Fibroblast of lung (primary cell): ENCODE measurements at places on chromosomes 7 and 10. TPM values are rescaled to one million over a fixed set of nuclear protein-coding genes. Genes with fewer than 3 reads are reported as not detected.

Gene NPSR1
- total RNA-seq = not detected in 2 replicates

Gene CPN1
- not detected in 2 replicates for total RNA-seq

Gene OR6V1
- not detected in 2 replicates for total RNA-seq

Gene IFIT1B
- under 0.01 TPM in 1 of 2 replicates, not detected in the other for total RNA-seq

Gene ASAH2B
- total RNA-seq = 2.3 and 3.0 TPM in 2 replicates

Gene FFAR4
- not detected in 2 replicates for total RNA-seq

Gene PLEKHS1
- total RNA-seq = not detected in 2 replicates

Gene CDHR3
- 4.9 and 9.4 TPM in 2 replicates for total RNA-seq

Gene KCNIP2
- total RNA-seq = 0.77 and 1.8 TPM in 2 replicates

Gene ZMIZ1
- 20.0 and 30.6 TPM in 2 replicates for total RNA-seq

Gene LIPN
- total RNA-seq = not detected in 2 replicates

- no peak for DNase-seq
These were observed 64.9 kb downstream of the PLXNA4 start for GRCh38 chr7:132511387-132511786.

DNA sequence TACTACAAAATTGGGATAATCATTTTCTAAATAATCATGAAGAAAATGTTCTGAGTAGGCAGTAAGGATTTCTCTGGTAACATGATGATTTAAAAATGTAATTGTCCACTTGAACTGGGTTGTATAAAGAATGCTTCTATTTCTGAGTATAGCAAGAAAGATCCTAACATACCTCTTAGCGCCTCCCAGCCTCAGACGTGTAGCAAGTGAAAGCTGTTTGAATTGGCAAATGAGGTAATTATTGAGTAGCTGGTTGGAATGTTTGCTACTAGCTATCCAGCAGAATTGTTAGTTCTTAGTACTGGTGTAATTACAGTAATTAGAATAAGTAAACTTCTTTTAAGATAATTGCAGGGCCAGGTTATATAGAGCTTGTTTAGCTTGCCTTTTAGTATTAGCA, 47.9 kb downstream of the SEPTIN7 start:
- peak; percentile 54 for DNase-seq

- peak; percentile 93 for DNase-seq
These were observed 138.1 kb upstream of the TCF7L2 start for GRCh38 chr10:112811741-112812551.

GRCh38 chr10:100020886-100021253, 11.1 kb upstream of the DNMBP start:
- DNase-seq = no peak

DNA sequence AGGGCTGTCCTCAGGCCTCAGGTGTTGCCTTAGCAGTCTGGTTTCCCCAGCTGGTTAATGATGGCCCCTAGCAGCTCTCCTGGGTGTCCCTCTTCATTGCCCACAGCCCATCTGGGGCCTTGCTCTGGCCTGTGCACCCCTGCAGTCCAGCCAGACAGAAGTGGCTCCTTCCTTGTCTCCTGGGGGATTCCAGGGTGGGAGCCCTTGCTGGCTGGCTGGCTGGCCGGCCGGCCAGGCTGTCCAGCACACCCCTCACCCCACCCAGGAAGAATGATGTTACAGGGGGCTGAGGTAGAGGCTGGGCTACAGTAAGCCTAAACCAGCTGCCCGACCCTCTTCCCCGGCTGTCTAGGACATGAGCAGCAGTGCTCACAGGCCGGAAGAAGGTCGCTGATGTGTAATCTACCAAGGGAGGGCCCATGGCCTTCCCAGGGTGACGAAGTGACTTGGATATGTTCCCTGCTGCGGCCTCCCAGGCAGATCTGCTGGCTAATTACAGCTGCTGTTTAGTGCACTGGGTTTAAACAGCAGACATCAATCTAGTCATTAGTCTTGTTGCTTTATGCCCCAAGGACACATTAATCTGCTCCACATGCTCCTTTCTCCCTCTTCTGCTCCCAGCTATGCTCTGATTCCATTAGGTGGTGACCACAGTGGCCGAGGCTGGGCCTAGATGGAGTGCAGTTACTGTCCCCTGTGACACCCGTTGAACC, 53.8 kb upstream of the LRRC4 start:
- peak; percentile 72 for DNase-seq

GRCh38 chr7:145175366-145175765, 339.5 kb upstream of the TPK1 start:
- DNase-seq = peak; percentile 11

DNA sequence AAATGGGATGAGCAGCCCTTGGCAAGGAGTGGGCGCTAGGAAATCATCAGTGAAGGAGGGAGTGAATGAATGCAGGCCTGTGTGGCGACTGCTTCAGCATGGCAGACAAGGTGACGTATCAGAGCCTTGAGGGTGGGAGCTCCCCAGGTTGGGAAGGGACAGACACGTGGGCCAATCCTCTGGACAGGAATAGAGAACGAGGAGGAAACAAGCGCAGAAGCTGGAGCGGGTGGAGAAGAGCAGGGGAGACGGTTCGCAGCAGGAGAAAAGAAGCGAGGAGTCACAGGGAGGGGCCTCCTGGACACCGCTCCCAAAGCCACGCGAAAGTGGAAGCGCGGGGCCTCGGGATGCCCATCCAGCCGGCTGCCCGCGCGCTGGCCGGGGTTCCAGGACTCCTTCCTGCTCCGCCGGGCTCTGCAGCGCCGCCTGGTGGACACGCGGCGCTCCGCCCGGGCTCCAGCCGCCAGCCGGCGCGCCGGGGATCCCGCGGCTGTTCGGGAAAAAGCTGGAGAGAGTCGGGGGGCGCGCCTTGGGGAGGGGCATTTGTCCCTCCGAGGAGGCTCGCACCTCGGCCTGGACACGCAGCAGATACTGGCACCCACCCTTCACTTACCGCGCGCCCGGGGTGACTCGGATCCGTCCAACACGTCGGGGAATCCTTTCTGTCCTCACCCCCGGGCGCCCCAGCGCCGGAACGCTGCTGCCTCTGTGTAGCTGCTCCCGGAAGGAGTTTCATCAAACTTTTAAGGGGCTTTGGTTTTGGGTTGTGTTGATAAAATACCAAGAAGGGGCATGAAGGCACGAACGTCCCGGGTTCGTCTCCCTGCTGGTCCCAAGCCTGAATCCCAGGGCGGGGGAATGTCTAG, 6.3 kb downstream of the ZNF503 start:
- DNase-seq = peak; percentile 42

DNA sequence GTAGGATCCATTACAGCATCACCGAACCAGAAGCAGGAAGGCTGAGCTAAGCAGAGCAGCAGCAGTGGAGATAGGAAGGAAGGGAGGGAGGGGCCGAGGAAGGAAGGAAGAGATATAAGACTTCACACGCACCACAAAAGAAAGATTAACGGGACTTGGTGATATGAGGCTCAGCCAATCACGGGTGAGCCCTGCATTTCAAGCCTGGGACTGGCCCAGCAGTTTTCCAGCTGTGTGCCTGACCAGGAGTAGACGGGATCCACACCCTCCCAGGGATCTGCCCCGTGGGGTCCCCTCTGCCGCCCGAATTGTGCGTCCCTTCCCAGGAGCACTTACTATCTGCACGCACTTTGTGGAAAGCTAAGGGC, 16.2 kb downstream of the ATG9B start:
- no peak for DNase-seq

GRCh38 chr7:130112093-130112492, 41.8 kb downstream of the KLHDC10 start:
- DNase-seq = no peak

DNA sequence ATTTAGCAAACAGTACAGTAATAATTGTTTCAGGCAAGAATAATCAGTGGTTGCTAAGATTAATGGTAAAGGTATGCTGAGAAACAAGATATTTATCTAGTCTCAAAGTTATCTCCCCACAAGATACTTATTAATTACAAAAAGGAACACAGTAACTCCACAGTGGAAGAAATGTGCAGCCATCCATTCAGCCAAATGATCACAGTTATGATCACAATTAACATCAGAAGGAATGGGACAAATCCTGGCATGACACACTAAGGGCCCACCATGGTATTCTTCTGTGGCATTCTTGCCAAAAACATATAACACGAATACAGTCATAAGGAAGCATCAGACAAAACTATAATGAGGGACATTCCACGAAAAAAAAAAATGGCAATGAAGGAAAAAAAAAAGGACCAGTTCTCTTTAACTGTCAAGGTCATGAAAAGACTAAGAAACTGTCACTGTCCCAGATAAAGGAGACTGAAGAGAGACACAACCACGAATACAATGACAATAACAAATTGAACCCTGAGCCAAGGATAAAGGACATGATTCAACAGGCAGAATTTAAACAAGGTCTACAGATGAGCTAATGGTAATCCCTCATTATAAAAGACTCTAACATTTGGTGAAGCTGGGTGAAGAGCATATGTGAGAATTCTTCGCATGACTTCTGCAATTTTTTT, 20.9 kb downstream of the NUDCD3 start:
- peak; percentile 35 for DNase-seq

DNA sequence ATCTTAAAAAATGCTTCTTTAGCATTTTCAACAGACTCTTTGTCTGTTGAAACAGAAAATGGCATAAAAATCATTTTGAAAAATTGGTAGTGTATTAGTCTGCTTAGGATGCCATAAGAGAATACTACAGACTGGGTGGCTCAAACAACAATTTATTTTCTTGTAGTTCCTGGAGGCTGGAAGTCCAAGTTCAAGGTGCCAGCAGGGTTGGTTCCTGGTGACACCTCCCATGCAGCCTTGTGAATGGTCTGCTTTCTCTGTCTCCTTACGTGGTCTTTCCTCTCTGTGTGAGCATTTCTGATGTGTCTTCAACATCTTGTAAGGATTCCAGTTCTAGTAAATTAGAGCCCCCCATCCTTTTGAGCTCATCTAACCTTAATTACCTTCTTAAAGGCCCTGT, 26.1 kb upstream of the RAB11FIP2 start:
- DNase-seq = no peak

DNA sequence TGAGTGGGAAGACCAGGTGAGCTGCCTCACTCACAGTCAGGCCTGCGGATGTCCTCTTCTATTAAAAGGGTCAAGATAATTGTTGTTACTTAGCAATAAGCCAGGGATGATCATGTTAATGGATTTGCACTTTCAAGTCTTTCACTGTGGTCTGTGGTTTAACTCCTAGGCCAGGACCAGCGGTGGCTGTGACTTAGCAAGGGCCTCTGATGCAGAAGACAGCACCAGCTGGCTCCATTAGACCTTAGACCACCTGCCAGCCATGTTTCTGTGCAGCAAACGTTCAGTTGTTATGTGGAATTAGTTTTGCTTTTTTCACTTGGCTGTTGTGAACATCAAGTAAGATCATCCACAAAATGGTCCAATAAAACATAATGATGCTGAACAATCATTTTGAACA, 537.3 kb downstream of the TNS3 start:
- DNase-seq = no peak

- no peak for DNase-seq
These were observed 52.6 kb downstream of the HTR7 start for GRCh38 chr10:90805206-90805605.

DNA sequence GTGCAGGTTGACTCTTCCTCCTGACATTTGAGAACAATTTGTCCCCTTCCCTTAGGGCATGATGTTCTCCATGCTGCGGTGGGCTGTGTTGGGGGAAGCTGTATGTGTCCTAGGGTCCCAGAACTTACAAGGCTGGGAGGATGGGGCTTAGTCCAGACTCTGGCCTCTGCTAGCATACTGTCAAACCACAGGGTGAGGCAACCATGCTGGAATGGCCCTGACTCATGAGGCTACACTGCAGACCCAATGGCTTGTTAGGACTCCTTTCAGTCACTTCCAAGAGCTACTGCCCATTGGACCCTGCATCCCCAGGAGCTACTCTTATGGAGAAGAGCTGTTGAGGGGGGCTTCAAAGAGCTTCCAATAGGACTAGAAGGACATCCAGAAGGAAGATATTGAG, 20.1 kb upstream of the FAM170B start:
- peak; percentile 67 for DNase-seq

- DNase-seq = no peak
These were observed 1.4 kb downstream of the ZNF107 start for GRCh38 chr7:64667311-64667710.

DNA sequence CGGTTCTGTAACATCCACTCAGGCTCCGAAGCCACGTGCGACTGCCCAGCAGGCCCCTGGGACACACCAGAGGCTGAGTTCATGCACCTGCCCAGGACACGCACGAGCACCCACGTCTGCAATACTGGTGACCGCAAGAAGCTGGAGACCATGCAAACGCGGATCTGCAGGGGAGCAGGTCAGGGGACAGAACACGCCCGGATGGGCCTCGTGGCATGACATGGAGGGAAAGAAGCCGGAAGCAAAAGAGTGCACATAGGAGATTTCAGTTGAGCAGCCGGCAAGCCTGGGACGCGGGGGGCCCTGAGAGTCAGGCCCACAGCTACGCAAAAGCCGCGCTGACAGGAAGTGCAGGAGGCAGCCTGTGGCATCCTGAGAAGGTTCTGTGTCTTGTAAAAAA, 73.7 kb downstream of the FOXL3 start:
- no peak for DNase-seq

GRCh38 chr7:7438851-7439250, 96.8 kb downstream of the COL28A1 start:
- DNase-seq = peak; percentile 97

- DNase-seq = peak; percentile 75
These were observed 69.2 kb downstream of the DNAJC1 start for GRCh38 chr10:21934307-21934706.

GRCh38 chr7:139771001-139771956, 6.5 kb downstream of the HIPK2 start:
- peak; percentile 90 for DNase-seq

- no peak for DNase-seq
These were observed 84.0 kb upstream of the PPP1R17 start for GRCh38 chr7:31603046-31603445.

- no peak for DNase-seq
These were observed 298.7 kb downstream of the THSD7A start for GRCh38 chr7:11533229-11533820.

DNA sequence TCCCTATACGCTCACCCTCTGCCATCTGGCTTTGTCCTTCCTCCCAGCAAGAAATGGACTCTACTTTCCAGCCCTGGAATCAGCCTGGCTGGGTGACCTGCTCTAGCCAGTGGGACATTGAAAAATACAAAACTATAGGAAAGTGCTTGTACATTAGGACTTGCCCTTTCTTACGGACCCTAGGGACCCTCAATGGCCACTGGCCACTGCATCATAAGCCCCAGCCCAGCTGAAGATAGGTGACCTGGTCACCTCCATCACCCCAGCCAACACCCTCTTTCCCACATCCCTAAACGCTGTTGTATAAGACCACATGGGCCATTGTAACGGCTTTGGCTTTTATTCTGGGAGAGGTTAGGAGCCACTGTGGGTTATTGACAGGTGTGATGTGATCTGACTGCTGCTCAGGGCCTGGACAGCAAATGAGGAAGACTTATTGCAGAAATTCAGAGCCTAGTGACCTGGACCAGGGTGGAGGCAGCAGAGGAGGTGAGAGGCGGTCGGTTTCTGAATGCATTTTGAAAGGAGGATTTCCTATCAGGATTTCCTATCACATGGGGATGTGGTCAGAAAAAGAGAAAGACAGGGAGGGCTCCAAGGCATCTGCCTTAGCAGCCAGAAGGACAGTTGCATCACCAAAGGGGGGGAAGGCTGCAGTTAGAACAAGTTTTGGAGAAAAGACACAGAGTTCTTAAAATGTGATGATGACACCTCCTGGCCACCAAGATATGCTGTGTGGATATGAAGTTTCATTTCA, 2.2 kb upstream of the LMBR1 start:
- DNase-seq = no peak
